WTC11 (cell line): ENCODE measurements at places on chromosomes 4 and X.

DNA sequence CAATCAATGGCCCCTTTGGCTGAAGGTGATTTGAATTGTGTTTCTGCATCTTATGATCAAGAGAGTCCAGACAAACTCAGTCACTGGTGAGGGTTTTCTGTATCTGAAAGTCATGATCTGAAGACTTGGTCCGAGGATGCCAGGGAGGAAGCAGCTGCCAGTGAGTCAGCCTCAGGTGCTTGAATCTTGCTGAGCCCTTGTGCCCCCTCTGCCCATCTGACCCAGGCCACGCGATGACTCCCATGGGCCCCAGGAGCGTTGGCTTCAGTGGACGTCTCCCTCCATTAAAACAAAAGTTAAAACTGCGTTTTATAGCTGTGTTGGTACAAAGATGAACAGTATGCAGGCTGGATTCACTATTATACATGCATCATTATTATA is 62.0 kb downstream of the HTRA3 start:
- no peak overlapping the region for H3K4me3 ChIP-seq
- peaks cover 5% of the 10 kb centered on the region for H3K36me3 ChIP-seq
- no peak overlapping the region for H3K27ac ChIP-seq
- H3K4me1 ChIP-seq: no peaks in the 10 kb centered on the region

GRCh38 chr4:163167333-163167626 is 590 bp upstream of the NAF1 start:
- peak overlapping the region; percentile 92 for H3K27ac ChIP-seq
- H3K36me3 ChIP-seq: peaks cover 17% of the 10 kb centered on the region
- DNase-seq: no peak
- peaks cover 52% of the 10 kb centered on the region for H3K4me1 ChIP-seq
- H3K4me3 ChIP-seq: peak overlapping the region; percentile 75

GRCh38 chr4:24774452-24774851 is 20.9 kb upstream of the SOD3 start:
- no peak for DNase-seq
- H3K4me1 ChIP-seq: peaks cover 24% of the 10 kb centered on the region
- no peaks in the 10 kb centered on the region; the same call in 1 of the 2 replicates for H3K27me3 ChIP-seq
- no peak overlapping the region for H3K27ac ChIP-seq
- H3K4me3 ChIP-seq: no peak overlapping the region

- no peak overlapping the region for H3K27ac ChIP-seq
- peaks cover 21% of the 10 kb centered on the region for H3K36me3 ChIP-seq
- H3K4me3 ChIP-seq: no peak overlapping the region
Observed at GRCh38 chrX:130224810-130225209, 43.9 kb downstream of the ZNF280C start.

- no peak overlapping the region for H3K4me3 ChIP-seq
- no peak overlapping the region for H3K27ac ChIP-seq
- H3K4me1 ChIP-seq: no peaks in the 10 kb centered on the region
Observed at GRCh38 chr4:80103629-80104028, 30.6 kb upstream of the ANTXR2 start.
